ENCODE measurements at places on chromosomes 12 and 14.

DNA sequence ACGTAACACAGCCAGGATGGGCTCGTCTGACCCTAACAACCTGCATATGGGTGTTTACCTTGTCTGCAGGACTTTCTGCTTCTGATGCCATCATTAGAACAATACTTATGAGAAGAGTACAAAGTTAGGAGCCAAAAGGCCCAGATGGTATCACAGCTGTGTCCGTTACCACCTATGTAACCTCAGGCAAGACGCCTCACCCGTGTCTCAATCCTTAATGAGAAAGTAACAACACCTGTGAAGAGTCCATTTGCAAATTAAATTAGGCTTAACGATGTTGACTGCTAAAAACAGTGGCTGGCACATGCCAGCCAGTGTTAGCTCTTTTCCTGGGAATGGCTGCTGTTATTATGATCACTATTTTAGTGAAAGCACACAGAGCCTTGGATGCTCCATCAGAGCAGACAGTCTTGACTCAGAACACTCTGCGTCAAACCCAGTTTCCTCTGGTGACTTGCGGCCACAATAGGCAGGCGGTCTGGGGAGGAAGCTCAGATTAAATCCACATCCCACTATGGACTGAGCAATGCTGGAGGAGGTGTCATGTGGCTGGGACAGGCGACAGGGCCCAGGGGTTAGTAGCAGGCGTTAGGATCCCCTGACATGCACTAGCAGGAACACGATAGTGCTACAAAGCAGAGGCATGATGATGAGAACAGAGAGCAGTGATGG, 125.3 kb downstream of the SLC15A4 start:
- DNase-seq = no peak

GRCh38 chr12:95762123-95762785, 28.3 kb downstream of the NTN4 start:
- DNase-seq = no peak

DNA sequence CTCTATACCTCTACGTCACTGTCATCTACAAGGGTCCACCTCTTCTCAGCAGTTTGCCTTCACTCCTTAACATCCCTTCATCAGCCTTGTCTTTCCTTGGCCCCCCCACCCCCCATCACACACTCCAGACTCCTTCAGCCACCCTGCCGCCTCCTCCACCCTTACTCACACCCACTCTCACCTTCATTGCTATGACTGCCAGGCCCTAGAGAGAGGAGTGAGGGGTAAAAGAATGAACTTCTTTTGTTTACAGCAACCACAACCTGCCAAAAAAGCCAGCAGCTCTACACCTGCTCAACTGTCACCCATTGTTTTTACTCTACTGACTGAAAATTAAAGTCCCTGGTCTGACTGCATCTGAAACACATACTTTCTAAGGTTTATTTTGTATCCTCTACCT, 112.8 kb downstream of the DUSP6 start:
- DNase-seq = no peak

- DNase-seq = peak; percentile 46
Observed at GRCh38 chr12:132597333-132598316, 12.8 kb downstream of the LRCOL1 start.

DNA sequence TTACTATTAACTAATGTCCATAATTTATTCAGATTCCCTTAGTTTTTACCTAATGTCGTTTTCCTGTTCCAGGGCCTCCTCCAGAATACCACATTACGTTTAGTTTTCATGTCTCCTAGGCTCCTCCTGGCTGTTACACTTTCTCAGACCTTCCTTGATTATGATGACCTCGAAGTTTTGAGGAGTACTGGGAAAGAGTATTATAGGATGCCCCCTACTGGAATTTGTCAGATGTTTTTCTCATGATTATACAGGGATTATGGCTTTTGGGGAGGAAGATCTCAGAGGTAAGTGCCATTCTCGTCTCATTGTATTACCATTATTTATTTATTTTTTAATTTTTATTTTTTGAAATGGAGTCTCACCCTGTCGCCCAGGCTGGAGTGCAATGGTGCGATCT, 17.7 kb upstream of the C1S start:
- DNase-seq = peak; percentile 90

DNA sequence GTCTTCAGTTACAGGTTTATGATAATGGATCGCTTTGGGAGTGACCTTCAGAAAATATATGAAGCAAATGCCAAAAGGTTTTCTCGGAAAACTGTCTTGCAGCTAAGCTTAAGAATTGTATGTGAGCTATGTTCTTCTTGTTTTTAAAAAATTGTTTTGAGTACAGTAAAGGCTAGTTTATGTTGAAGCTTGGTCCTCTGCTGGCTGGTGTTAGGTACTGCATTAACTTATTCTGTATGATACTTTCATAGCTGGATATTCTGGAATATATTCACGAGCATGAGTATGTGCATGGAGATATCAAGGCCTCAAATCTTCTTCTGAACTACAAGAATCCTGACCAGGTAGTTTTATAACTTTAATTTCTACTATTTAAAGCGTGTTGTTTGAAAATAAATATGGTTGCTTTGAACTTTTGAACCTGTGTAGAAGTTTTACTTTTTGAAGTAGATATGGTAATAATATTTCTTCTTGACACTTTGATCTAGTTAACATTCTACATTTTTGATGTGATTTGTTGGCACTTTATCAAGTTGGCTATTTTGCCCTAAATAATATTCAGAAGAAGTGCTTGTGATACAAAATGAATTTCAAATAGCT, 55.7 kb downstream of the VRK1 start:
- DNase-seq = peak; percentile 58

GRCh38 chr14:20044243-20044642, 8.4 kb upstream of the OR4K13 start:
- no peak for DNase-seq

GRCh38 chr12:46371718-46372543, 642 bp downstream of the SLC38A2 start:
- DNase-seq = peak; percentile 76

- no peak for DNase-seq
Observed at GRCh38 chr12:132157733-132158409, 13.6 kb downstream of the NOC4L start.

- no peak for DNase-seq
Observed at GRCh38 chr14:99537399-99537798, 56.2 kb downstream of the CCNK start.

DNA sequence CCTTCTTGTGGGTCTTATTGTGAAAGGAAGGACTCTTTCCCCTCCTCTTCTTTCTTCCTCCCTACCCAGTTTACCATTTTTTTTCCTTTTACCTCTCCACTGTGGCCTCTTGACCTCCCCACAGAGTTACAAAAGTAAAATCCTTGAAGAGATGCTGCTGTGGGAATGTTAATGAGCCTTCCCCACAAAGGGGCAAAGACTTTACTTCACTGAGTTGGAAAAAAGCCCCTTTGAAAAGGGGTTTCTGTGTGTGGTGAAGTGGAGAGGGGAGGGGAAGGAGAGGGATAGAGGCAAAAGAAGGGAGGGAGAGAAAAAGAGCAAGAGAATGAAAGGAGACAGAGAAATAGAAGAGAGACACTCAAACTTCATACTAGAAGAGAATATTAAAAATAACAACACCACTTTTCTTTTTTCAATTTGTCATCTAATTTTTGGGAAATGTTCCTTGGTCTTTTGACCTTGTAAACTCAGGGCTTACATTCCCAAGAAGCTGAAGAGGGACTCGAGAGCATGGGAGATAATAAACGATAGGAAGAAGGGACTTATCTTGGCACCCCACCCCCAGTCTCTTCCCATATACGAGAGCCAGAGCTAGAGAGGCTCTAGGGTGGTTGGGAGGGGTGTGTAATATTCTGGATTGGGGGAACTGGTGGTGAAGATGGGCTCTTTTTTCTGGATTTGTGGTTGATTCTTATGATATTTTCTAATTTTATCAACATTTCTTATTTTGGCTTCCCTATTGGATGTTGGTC, 13.2 kb upstream of the SALL2 start:
- no peak for DNase-seq

GRCh38 chr12:110613771-110614684, at the start of gene TCTN1:
Gene TCTN1, plus strand, starts transcription at chr12:110614129. Its CDS starts 54 bp downstream, at chr12:110614183.
- DNase-seq = peak; percentile 97

- no peak for DNase-seq
Observed at GRCh38 chr14:78240567-78240966, 70.4 kb downstream of the NRXN3 start.

- DNase-seq = no peak
Observed at GRCh38 chr12:113091506-113091905, 35.0 kb downstream of the DTX1 start.

DNA sequence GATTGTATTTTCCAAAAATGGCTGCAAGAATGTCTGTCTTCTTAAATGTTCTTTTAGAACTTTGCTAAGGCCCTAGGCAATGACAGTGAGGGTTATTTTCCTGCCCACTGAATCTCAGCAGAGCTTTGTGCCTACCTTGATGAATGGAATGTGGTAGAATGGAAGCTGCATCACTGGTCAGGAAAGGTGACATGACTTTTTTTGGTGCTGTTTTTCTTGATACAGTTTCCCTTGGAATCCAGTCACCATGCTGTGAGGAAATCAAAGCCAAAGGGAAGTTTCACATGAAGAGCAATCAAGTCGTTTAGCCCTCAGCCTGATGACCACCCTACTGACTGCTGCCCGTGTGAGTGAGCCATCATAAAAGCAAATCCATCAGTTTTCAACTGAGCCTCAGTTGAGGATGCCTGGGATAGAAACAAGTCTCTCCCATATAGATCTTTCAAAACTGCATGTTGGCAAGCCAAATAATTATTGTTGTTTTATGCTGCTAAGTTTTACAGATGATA, 886.0 kb upstream of the FBXO33 start:
- DNase-seq = no peak

- no peak for DNase-seq
Observed at GRCh38 chr14:86129426-86129825, 599.5 kb downstream of the FLRT2 start.

DNA sequence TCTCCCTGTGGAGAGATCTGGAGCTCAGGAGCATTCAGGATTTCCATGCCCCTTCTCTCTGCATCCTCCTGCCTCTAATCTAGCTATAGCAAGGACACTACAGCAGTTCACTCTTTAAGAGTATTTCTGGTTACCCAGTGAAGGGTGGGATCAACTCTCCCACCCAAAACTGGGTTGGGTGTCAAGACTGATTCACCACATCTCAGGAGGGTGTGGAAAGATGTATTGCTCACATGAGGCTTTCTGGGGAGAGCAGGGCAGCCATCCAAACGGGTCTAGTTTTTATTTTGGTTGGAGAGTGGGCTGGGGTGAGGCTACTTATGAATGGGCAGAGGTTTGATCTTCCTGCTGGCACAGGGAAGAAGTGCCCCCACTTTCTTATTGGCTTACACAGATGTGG, 18.6 kb downstream of the C12orf75 start:
- no peak for DNase-seq

GRCh38 chr14:72708708-72709475, 185.0 kb downstream of the DPF3 start:
- DNase-seq = no peak

DNA sequence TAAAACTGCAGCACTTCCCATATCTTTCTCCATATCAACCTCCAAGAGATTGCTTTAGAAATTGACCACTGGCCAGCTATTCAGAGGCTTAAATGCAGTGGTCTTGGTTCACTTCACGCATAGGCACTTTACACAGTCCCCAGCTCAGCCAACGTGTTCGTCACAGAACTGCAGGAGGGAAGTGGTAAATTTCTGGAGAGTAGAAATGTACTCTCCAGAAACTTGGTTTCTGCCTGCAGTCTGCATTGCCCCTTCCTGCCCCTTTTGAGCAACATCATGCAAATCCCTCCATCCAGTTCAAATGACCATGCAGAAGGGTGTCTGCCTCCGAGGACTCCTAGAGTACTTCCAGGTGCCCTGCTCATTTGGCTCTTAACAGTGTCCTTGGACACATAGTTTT, 42.7 kb upstream of the NEDD1 start:
- DNase-seq = no peak

GRCh38 chr12:64273527-64274403, 51.7 kb upstream of the KICS2 start:
- DNase-seq = peak; percentile 47

DNA sequence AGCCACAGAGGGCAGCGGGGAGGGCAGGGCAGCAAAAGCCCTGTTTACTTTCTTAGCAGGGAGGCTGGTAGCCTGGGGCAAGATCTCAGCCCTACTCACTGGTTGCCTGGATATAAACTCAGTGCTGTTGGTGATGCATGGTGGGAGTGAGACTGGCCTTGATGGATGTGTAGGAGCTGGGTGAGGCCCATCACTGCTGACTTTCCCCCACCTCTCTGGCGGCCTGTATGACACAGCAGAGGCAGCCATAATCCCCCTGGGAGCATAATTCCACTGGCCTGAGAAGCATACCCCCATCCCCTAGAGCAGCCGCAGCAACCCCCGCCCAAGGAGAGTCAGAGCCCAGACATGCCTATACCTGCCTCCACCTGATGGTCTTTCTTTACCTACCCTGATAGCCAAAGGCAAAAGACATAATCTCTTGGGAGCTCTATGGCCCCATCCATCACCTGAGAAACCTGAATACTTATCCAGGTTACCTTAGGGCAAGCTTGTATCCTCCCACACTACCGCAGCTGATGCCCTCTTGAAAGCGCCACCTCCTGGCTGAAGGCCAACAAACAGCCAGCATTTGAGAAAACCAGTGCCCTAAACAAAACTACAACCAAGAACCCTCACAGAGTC, 59.3 kb downstream of the DNAI7 start:
- DNase-seq = no peak

DNA sequence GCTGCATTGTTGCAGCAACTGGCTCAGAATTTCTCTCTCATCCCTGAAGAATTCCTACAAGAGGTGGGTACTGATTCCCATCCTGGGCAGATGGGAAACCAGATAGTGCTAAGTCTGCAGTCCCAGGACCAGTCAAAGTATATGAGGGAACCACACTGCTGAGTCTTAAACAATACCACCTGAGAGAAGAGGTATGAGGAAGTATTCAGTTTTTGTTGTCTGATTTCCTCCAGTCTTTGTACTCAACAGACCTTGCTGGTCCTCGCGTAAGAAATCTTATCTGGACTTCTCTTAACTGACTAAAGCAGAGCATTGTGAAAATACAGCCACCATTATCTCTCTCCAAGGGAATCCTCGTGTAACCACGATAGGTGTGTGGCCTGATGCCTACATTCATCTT, 3.6 kb upstream of the EDDM3A start:
- no peak for DNase-seq

GRCh38 chr12:1592444-1593173, 1.8 kb downstream of the FBXL14 start:
- DNase-seq = peak; percentile 72

GRCh38 chr12:124216966-124217365, 77.9 kb upstream of the RFLNA start:
- no peak for DNase-seq

GRCh38 chr14:81818271-81818670, 284.6 kb upstream of the SEL1L start:
- DNase-seq = no peak

- DNase-seq = no peak
Observed at GRCh38 chr12:62799766-62800406, 135.1 kb downstream of the PPM1H start.
